ENCODE measurements at places on chromosomes 7 and 10. TPM values are rescaled to one million over a fixed set of nuclear protein-coding genes. Genes with fewer than 3 reads are reported as not detected.

Gene C10orf95
- 0.37 TPM for total RNA-seq

Gene CTAGE8
- total RNA-seq: 1.3 TPM

Gene FAM25G
- not detected for total RNA-seq

Gene GPR15LG
- total RNA-seq: not detected

Gene KAZALD1
- 0.57 TPM for total RNA-seq

Gene LIPN
- not detected for total RNA-seq

Gene SLK
- 25.0 TPM for total RNA-seq

Gene EBLN1
- total RNA-seq: not detected

Gene FXYD4
- total RNA-seq: 0.44 TPM
